ENCODE measurements at places on chromosomes 6 and 20.

DNA sequence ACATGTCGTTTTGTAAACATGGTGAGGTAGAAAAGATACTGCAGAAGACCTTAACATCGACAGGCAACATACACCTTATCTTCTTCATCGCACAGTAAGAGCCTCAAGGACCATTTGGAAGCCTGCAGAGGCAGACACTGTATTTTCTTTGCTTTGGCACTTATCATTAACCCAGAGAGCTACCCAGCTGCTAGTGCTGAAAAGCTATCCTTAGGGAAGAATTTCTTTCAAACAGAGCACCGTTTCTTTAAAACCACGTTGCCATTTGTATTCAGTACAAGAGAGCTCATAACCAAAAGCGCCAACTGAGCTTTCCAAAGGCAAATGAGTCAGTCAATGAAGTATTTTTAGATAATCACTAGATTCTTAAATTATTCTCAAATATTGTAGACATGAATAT, 306.6 kb downstream of the EPM2A start:
- no peak for DNase-seq

- no peak for DNase-seq
Measured at GRCh38 chr6:70415660-70416059, 2.4 kb downstream of the FAM135A start.

GRCh38 chr6:135144673-135145062, 36.4 kb upstream of the MYB start:
- DNase-seq, result no peak

- DNase-seq, result no peak
Measured at GRCh38 chr6:51613558-51613957, 473.9 kb downstream of the PKHD1 start.

DNA sequence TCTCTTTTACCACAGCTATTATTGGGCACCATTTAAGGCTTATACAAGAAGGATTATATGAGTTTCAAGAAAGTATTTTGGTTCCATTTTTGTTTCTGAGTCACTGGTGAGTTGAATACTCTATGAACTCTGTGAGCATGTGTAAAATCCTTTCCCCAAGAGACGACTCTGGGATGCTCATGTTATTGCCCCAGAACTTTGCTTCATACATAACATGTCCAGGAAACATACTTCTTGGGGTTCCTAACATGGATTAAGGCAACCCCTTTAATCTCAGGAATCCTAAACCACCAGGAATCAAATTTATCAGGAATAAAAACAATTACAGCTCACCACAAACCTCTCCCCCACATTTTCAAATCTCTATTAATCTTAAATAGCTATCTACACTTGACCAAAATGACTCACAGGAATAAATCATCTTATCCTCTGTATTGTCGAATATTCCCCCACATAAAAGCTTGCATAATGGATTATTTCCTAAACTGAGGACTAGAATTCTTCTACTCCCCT, 117.5 kb upstream of the COL21A1 start:
- DNase-seq, result no peak

DNA sequence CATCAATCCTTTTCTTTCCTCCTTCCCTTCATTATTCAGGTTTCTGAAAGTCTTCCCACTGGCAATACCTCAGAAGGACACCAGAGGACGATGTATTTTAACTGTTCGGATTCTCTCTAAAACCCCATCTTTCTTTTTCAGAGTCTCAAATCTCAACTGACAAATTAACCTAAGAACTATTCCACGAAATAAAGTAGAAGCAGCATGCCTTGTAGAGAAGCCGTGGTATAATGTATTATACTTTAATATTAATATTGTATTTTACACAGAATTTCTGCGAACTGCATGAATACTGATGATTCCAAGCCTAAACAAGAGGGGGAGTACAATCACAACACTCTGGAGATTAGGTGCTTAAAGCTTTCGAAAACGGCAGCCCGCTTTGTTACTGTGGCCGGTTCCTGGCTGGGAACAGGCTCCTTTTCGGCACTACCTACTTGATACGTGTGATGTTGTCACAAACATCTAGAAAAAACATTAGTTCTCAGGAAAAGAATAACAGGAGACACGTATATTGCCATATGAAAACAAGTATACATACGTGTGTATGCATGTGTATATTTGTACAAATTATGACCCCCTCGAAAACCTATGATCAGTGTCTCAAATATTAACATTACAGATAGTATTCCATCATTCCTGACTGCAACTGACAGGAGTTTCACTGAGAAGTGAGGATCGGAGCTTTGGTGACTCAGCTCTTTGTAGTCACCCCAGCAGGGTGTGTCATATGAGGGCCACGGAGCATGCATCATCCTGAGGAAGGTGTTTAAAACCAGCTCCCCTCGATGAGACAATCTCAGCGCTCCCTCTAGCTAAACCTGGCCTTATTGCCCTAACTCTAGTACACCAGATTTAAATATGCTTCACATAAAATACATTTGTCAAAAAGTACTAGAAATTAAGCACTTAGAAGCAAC, 319.7 kb upstream of the TCF21 start:
- no peak for DNase-seq

DNA sequence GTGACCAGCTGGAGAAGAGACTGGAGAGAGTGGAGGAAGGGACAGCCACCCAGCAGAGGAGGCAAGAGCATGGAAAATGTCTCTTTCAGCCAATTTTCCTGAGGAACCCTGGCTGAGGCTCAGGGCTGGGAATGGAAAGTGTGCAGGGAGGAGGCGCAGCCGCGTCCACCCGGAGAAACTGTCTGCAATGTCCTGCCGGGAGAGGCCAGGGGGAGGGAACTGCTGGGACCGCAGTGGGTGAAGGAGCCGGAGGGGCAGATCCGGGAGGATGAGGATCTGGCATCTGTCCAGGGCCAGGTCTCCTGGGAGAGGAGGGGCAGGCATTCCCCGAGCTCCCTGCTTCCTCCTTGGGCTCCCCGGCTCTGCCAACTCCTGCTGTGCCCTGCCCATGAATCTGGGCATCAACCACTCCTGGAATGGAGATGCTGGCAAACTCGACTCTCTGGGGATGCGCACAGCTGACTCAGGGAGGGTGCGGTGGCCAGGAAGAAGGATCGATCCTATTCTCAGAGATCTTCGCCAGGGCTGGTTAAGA, 17.4 kb upstream of the HM13 start:
- DNase-seq, result no peak

DNA sequence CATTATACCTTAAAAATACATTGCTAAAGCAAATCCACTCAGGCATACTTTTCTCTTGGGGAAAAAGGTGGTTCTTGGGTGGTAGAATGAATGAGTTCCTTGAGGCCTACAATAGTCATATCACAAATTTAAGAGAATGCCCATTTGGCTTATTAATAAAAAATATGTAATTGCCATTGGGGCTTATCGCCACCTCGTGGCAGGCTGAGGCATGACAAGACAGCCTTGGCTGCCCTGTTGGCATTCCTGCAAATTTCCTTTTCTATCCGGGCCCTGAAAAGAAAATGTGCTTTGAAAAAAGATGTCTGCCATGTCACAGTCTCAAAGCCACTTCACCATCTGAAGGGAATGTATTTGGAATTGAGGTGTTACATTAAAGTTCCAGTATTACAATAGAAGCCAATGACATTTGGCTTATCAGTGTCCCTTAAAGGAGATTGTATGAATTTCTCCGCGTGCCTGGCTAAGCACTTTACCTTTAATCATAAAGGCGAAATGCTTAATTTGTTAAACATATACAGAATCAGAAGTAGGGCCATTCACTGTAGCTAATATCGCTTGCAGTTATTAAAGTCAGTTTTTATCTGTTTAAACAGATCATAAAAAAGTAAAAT, 188.3 kb upstream of the ZFP64 start:
- DNase-seq, result no peak

GRCh38 chr20:29873946-29874345, 1383.5 kb upstream of the DEFB115 start:
- no peak for DNase-seq

GRCh38 chr6:25998379-25998778, 35.8 kb downstream of the TRIM38 start:
- no peak for DNase-seq

- DNase-seq, result no peak
Measured at GRCh38 chr20:3420211-3420707, 12.8 kb upstream of the DNAAF9 start.

GRCh38 chr20:49838546-49838945, 25.9 kb downstream of the SLC9A8 start:
- DNase-seq, result no peak

GRCh38 chr6:73139681-73140383, 85.5 kb downstream of the KHDC1L start:
- DNase-seq, result no peak

DNA sequence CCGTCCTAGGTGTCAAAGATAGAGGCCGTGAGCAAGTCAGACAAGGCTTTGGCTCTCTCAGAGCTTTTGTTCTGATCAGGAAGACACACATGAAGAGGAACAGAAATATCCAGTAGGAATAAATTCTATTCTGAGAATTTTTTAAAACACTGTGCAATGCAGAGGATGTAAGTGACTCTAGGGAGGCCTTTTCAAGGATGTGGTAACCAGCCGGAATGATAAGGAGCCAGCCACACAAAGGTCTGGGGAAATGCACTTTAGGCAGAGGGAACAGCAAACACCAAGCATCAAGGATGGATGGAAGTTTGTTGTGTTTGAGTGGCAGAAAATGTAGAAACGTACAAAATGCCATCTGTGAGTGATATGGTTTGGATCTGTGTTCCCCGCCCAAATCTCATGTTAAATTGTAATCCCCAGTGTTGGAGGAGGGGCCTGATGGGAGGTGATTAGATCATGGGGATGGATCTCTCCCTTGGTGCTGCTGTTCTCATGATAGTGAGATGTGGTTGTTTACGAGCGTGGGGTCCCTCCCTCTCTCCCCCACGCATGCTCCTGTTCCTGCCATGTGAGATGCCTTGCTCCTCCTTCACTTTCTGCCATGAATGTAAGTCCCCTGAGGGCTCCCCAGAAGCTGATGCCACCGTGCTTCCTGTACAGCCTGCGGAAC, 93.6 kb upstream of the CDYL start:
- DNase-seq, result no peak

DNA sequence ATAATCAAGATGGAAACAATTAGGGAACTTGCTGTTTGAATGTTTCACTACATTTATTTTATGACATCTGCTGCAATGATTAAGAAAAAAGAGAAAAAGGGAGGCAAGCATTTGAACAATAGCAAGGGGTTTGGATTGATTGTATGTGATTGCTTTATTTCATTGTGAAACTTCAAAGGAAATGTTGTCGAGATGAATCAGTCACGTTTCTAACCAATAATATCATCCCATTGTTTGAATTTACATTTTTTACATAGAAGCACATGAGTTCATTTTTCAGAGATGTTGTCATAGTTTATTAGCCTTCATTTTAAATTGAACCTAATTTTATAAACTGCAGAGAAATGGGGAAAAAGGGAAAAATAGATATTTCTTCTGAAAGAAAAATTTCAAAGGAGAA, 572.0 kb downstream of the KIF16B start:
- DNase-seq, result no peak

GRCh38 chr20:51195419-51195901, 172.6 kb upstream of the KCNG1 start:
- DNase-seq, result no peak

DNA sequence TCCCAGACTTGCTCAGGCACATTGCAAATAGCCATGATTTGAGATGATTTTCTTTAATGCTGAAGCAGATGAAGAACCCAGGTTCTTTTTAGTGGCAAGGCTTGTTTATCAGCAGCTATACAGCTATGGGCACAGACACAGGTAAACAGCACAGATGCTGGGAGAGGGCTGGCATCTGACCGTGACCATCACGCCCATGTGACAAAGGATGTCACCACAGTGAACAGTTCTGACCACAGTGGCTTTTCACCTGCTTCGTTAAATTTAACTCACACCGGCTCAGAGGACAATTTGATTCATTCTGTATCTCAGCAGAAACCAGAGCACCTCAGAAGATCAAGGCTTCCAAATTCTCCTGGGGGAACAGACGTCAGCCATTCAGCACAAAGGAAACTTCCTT, 142.6 kb downstream of the CDH26 start:
- no peak for DNase-seq

DNA sequence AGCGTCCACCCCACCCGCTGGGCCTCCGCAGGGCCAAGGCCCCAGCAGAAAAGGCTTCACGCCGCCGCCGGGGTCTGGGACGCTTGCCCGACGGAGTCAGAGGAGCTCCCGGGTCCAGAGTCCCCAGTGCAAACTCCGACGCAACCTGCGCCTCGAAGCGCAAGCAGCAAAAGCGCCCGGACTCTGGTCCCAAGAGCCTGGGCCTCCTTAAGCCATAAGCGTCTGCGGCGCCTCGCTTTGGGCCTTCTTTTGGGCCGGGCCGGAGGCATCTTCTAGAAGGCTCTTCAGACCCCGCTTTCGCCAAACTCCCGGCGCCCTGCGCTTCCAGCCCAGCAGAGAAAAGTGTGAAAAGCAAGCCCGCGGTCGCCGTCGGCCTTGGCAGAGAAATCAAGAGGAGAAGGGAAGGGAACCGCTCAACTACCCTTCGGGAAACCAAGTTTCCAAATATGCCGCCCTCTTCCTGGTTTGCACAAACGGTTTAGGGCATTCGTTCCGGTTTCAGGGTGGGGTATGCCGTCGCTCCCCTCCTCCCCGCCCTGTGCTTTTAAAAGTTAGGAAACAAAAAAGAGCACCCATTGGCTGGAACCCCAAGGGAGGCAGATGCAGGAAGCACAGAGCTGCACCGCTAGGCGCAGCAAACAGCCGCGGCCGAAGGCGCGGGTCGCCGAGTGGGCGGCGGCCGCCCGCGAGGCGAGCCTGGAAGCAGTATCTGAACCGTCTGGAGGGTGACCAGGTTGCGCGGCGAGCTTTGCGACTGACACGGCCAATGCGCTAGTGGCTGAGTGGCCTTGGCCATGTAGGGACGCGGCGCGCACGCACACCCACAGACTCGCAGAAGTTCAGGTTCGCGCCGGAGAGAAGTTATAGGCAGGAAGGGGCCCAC, 1.2 kb downstream of the TBX18 start:
- DNase-seq, result no peak

- no peak for DNase-seq
Measured at GRCh38 chr20:6855796-6856195, 88.3 kb downstream of the BMP2 start.

GRCh38 chr20:845941-846893, 12.7 kb downstream of the FAM110A start:
- DNase-seq, result no peak

- DNase-seq, result no peak
Measured at GRCh38 chr6:53827531-53827930, 32.7 kb downstream of the LRRC1 start.

- DNase-seq, result no peak
Measured at GRCh38 chr20:38083338-38084048, 49.9 kb downstream of the RPRD1B start.

GRCh38 chr6:28683945-28684538, 158.4 kb downstream of the GPX5 start:
- DNase-seq, result no peak

GRCh38 chr6:63097222-63097621, 114.0 kb upstream of the FKBP1C start:
- no peak for DNase-seq

DNA sequence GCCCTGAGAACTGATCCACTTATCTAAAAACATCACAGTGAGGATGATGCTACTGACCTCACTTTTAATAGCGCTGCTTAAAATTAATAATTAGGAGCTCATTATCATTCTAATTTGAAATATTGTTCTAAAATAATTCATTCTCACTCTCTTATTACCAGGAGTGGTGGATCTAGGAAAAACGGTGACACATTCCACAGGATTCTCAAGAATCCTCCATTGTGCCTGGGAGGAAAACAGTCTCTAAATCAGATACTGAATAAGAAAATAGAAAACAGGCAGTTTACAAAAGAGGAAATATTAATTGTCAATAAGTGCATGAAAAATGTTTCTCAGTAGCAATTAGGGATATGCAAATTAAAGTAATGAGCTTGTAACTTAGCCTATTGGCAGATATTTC, 187.4 kb downstream of the TENT5A start:
- DNase-seq, result no peak

All from stimulated activated CD8-positive, alpha-beta memory T cell treated with anti-CD3 and anti-CD28 coated beads, Interleukin-4, amount 100 ng/mL, for 1 hour (primary cell).